ENCODE measurements at places on chromosomes 2 and 18.
A peak's percentile ranks its signal among the peaks of the same experiment; 100 is the strongest.

DNA sequence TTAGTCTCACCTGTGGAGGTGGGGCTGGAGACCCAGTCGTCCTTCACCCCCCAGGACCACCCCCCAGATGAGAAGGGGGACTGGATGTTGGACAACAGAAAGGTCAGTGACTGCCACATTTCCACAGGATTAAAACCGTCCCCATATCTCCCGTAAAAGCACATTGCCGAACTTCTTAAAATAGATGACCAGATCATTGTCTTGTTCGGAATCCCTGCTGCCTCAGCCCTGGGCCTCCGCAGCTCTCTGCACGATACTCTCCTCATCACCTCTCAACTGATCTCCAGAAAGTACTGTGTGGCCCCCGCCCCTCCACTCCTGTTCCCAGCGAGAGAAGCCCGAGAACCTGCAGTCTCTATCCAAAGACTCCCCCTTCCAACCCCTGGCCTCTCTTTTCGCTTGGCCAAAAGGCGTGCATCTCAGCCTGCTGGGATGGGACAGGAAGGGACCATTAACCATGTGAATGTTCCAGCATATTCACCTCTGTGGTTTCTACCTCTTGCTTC is 13.2 kb downstream of the LRRFIP1 start:
- no peak for DNase-seq

- DNase-seq, result no peak
Measured at GRCh38 chr2:151097128-151097527, 164.5 kb downstream of the RBM43 start.

DNA sequence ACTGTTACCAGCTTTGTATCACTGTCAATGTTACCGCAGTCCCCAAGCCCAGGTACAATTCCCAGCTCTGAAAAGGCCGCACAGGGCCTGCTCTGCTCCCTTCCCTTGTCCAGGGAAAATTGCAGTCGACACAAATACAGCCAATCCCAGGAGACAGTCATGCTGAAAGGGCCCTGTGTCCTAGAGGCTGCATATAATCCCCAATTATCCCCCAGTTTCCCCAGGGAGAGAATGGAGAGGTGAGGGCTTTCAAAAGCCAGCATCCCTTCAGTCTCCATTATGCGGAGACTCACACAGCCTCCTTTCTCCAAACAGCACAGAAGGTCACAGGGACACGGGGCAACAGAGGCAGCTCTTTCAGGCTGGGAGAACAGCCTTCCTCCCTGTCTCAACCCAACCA is 17.1 kb upstream of the CTIF start:
- no peak for DNase-seq

DNA sequence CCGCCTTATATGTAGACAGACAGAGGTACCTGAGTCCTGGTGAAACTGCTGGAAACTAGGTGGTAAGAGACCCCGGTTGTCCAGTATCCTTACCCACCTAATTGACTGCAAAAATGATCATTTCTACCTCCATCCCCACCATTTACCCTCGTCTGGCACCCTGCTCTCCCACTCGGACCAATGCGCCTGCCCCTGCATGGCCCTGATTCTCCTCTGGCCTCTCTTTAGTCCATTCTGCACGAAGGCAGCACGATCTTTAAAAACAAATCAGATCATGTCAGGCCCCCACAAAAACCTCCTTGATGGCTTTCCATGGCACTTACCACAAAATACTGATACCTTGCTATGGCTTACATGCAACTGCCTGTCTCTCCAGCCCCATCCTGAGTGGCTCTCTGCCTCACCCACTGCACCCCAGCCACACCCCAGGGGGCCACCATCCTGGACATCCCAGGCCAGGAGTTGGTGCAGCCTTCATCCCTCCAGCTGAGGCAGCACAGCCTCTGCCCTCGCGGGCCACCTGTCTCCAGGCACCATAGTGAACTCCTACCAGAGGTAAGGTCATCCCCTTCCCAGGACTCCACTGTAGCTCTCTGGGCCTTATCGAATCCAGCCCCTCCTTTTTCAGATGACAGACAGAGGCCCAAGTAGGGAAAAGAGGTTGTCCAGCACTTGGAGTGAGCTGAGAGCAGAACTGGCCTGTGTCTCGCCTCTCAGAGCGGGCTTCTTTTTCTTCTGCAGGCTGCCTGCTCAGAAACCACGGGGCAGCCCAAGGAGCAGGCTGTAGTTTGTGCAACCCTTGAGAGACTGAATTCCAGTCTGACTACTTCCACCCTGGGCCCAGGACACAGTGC is 12.3 kb upstream of the CIB4 start:
- no peak for DNase-seq

- peak; percentile 6 for DNase-seq
Measured at GRCh38 chr18:62505669-62506494, 16.9 kb upstream of the ZCCHC2 start.

DNA sequence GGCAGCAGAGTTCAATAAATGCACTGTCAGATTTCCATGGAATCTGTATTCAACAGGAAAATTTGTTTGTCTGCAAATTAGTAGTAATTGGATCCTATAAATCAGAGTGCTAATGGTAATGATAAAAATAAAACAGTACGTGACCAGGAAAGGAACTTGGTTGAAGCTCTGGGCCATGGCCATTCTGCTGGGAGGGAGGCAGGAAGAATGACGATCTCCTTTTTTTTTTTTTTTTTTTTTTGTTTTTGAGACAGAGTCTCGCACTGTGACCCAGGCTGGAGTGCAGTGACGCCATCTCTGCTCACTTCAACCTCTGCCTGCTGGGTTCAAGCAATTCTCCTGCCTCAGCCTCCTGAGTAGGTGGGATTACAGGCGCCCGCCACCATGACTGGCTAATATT is 94.8 kb upstream of the SEC11C start:
- no peak for DNase-seq

- no peak for DNase-seq
Measured at GRCh38 chr2:157887946-157888345, 11.8 kb upstream of the ACVR1 start.

GRCh38 chr2:223050188-223050587 is 1.8 kb upstream of the KCNE4 start:
- DNase-seq, result no peak

DNA sequence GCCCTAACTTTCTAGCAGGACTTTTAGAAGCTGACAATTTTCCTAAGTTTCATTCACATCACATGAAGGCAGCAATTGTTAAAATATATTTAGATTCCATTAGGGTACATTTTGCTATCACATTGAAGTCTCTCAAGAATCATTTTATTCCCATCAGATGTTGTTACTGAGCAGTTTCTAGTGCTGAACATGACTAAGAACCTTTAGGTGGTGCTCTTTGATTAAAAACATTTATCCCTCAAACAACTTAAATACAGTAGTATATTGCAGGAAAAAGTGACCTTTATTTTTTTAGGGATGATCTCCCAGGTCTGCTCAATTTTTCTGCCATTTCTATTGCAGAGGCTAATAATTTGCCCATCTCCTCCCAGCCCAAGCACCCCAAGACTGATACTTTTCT is 22.9 kb upstream of the NARS1 start:
- DNase-seq, result no peak

DNA sequence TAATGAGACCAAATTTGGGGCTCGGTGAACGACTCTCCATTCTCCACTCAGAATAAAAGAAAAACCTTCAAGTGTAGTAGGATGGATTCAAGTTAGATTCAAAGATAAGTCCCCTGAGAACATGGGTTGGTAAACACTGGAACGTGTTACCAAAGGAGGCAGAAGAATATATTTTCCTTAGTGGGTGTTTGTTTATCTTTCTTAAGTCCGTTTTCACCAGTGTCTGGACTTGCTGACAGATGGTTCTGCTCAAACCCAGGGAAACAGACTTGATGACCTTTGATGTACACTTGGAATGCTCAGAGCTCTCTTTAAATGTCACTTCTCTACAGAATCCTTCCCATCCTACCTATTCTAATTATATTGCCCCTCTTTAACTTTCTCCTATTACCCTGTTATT is 310.3 kb upstream of the ZNF521 start:
- no peak for DNase-seq

DNA sequence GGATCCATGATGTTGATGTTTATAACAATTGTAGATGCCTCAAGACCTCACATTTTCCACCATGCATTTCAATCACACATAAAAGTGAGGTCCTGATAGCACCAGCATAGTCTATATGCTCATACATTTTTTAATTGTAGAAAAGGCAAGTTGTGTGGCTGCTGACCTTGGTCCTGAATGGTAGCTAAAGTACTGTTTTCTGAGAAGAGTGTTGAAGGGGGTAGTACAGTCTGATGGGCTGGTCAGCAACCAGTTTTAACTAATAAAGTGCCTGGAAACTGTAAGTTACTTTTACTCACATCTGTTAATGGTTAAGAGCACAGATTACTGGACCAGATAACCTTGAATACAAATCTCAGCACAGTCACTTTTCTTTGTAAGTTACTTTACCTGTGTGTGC is 15.9 kb downstream of the ZNF638 start:
- no peak for DNase-seq

DNA sequence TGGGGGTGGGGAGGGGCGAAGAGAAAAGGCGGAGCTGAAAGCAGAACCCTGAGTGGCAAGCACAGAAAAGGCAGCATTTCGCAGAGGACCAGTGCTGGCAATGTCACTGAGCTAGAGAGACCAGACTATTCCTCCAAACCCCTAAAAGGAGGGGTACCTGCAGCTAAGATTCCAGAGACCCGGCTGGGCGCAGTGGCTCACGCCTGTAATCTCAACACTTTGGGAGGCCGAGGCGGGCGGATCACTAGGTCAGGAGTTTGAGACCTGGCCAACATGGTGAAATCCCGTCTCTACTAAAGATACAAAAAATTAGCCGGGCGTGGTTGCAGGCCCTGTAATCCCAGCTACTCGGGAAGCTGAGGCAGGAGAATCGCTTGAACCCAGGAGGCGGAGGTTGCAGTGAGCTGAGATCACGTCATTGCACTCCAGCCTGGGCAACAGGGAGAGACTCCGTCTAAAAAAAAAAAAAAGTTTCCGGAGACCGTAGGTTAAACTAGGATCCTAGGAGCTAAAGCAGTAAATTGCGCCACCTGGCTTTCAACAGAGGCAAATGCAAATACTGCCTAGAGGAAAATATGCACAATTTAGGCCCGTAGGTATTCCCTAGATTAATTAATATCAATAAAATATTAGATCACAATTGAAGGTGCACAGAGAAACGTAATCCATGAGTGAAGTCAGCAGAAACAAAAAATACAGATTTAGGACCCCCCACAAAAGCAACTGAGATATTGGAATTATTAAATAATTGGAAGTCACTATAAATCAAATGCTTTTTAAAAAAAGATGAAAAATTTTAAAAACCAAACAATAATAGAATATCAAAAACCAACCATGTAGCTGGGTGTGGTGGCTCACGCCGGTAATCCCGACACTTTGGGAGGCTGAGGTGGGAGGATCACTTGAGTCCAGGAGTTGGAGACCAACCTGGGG is 4.9 kb downstream of the UCN start:
- no peak for DNase-seq

DNA sequence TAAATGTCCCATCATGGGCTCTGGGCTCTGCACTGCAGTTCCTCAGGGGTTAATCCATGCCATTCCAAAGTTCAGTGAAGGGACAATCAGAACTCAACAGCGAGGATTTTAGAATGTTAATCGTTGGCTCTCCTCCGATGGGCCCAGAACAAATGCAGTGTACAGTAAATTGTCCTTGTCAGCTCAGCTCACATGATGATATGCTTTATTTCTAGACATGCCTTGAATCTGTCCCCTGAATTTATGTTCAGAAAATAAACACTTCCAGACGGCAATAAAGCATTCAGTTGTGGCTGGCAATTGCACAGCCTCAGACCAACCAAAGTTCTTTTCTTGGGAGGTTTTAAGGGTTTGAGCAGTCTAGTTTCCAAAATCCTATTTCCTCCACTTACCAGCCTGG is 981.2 kb downstream of the BCL11A start:
- no peak for DNase-seq

DNA sequence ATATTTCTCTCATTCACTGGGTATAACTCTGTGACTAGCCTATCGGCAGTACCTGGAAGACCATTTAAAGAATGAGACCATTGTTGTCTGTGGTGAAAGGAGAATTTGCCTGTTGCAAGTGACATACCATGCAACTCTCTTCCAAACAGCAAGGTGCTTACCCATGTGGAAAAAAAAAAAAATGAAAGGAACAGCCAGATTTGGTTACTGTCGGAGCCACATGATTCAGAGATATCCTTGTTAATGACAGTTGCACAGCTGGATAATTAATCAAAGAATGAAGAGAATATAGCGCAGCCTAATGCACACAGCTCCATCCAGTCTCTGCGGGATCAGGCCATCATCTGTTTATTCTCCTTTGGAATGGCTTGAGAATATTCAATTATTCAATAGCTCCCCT is 141.8 kb downstream of the HRH4 start:
- DNase-seq, result no peak

- no peak for DNase-seq
Measured at GRCh38 chr2:25482341-25482740, 140.6 kb upstream of the DNMT3A start.

DNA sequence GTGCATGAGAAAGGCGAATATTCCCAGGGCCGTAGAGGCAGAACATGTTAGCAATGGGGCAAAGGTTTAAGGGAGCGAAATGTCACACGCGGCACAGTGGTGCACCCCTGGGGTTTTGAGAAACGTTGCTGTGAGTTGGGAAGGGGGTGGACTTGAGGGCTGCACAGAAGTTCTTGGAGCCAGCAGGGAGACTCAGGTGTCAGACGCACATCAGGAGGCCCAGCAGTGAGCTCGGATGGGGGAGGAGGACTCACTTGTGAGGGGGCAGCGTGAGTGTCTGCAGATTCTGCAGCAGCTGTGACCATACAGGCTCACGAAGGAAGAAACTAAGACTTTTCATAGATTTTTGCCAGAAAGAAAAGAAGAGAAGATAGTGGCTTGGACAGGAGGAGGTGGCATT is 218.2 kb downstream of the SNTG2 start:
- DNase-seq, result no peak

DNA sequence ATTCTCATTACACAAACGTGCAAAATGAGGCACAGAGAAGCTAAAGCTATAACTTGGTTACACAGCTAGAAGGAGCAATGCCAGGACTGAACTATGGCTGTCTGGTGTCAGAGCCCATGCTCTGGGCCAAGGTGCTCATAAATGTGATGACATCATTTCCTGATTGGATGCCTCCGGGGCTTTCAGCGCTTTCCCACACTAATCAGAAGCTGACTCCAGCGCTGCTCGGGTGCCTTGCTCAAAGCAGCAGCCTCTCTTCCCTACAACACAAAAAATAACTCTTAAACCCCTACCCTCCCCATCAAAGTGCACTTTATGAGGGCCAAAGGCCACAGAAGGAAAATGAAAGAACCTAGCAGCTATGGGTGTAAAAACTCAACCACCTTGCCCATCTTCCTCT is 90.7 kb downstream of the STK39 start:
- DNase-seq, result no peak

- DNase-seq, result no peak
Measured at GRCh38 chr2:231212329-231212845, 14.0 kb downstream of the ARMC9 start.
